Renal cortex interstitium (tissue), 15 donors: ENCODE measurements at places on chromosomes 5 and 9.

DNA sequence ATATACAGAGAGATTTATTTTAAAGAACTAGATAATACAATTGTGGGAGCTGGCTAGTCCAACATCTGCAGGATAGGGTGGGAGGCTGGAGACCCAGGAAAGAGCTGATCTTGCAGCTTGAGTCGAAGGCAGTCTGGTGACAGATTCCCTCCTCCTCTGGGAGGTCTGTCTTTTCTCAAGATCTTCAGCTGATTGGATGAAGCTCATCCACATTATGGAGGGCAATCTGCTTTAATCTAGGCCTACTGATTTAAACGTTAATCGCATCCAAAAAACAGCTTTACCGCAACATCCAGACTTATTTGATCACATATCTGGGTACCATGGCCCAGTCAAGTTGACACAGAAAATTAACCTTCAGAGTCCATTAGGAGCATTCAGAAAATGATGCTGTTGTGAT lies 168.1 kb downstream of the ATPSCKMT start:
- DNase-seq: no peak

DNA sequence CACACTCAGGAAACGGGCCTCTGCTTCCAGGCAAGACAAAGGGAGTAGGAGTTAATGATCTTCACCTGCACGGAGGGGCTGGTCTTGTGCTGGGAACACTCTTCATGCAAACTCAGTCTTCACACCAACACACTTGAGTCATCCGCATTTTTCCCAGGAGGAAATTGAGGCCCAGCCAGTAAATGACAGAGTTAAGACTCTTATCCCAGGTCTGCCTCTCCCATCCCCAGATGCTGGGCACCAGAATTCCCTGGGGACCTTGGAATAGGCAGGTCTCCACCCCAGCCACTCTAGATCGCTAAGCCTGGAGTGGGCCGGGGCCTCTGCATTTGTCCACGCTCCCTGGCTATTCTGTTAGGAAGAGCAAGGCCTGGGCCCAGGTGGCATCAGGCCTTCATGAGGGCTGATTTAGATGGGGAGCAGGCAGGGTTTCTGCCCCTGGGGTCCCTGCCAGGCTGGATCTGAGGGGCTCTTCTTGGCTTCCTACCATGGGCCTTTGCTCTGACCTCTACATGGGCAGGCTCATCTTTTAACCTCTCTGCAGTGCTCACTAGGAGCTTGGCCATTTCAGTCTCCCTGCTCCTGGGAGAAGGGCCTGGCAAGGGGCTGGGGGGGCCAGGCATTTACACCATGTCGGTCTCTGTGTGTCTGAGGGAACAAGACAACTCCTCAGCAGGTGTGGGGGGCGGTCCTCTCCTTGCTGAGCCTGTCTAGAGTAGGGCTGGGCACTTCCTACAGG lies 77.3 kb downstream of the AMBP start:
- DNase-seq: no peak

- no peak for DNase-seq
Measured at GRCh38 chr9:20783057-20784038, 99.3 kb downstream of the FOCAD start.

DNA sequence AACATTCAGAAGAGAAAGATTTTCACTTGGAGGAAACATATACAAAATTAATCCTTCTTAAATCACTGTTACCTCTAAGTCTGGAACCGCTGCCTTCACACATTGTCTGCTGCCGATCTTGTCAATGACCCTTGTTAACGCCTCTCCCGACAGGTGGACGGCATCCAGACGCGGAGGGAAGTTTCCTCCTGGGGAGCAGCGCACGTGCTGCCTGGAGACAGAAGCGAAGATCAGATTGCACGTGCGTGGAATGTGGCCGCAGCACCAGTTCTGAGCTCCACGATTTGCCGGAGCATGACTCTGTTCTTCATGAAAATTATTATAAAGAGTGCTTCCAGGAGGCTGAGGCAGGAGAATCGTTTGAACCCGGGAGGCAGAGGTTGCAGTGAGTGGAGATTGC lies 183.6 kb upstream of the IRX4 start:
- no peak for DNase-seq

GRCh38 chr9:70091572-70091971 lies 47.9 kb downstream of the MAMDC2 start:
- no peak for DNase-seq

GRCh38 chr9:127194881-127195713 lies 69.5 kb upstream of the GARNL3 start:
- no peak for DNase-seq

DNA sequence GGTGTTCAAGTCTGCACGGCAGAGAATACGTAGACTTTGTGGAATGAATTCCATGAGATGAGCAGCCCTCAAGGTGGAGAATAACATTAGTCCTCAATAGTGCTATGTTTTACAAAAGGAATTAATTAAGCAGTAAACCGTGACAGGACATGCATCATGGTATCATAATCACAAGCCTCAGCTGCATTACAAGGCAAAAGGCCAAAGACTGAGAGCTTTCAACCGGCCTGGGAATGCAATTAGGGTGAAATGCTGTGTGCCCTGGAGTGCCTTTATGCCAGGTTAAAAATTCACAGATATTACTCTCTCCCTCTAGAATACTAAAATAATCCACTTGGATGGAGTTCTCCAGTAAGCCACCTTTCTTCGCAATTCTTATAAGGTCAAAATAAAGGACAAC lies 270.6 kb downstream of the MLLT3 start:
- peak; percentile 53 for DNase-seq

- DNase-seq: no peak
Measured at GRCh38 chr5:142847898-142848790, 78.0 kb downstream of the ARHGAP26 start.

- DNase-seq: no peak
Measured at GRCh38 chr5:171850324-171850947, 64.8 kb downstream of the SMIM23 start.

DNA sequence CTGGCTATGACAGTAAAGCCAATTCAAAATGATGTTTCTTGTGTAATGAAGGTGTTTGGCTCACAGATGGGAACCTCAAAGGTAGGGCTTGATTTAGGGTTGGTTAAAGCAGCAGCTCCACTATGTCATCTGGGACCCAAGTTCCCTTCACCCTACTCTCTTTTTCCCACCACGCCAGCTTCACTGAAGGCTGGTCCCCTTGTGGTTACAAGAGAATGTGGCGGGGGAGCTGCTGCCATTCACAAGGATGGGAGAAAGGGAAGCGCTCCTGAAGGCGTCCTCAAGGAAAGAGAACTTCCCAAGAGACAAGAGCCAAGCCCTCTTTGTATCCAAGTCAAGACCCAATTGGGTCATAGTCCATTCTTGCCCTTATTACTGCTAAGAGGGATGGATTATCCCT lies 72.7 kb downstream of the NTRK2 start:
- no peak for DNase-seq

DNA sequence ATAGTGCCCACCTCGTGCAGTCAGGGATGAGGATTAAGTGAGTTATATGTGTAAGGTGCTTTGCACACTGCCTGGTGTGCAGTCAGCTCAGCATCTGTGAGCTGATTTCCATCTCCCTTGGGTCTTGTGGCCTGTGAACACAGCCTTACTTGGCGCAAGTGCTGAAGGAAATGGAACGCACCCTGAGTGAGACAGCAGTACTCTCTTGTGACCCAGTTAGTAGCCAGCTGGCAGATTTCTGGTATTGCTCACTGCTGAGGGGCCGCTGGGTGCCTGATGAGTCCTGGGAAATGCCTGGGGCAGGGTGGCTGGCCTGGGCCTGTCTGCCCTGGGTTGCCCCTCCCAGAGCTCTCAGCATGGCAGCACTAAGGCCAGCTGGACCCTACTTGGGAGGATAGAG lies 90.9 kb upstream of the BOD1 start:
- DNase-seq: no peak
